ENCODE measurements at places on chromosomes 7 and 10.

GRCh38 chr10:114103284-114103683, 59.6 kb downstream of the ADRB1 start:
- no peak for DNase-seq

GRCh38 chr10:93346694-93347093, 135.4 kb downstream of the MYOF start:
- no peak for DNase-seq

- DNase-seq, result no peak
These were observed 502.8 kb downstream of the GLRX3 start for GRCh38 chr10:130638991-130639390.

DNA sequence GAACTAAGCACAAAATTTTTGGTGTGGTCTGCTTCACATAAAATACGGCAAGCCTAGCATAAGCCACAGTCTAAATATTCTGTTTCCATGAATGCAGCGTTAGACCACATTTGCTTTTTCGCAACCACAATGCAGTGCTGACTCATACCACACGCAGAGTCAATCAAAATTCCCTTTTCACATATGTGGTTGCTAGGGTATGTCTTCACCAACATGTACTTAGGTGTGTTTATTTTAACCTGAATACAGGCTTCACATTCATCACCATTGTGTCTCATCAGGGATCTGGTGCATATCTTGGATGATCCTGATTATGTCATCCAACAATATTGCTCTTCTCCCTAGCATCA, 90.8 kb downstream of the CHN2 start:
- DNase-seq, result peak; percentile 38

DNA sequence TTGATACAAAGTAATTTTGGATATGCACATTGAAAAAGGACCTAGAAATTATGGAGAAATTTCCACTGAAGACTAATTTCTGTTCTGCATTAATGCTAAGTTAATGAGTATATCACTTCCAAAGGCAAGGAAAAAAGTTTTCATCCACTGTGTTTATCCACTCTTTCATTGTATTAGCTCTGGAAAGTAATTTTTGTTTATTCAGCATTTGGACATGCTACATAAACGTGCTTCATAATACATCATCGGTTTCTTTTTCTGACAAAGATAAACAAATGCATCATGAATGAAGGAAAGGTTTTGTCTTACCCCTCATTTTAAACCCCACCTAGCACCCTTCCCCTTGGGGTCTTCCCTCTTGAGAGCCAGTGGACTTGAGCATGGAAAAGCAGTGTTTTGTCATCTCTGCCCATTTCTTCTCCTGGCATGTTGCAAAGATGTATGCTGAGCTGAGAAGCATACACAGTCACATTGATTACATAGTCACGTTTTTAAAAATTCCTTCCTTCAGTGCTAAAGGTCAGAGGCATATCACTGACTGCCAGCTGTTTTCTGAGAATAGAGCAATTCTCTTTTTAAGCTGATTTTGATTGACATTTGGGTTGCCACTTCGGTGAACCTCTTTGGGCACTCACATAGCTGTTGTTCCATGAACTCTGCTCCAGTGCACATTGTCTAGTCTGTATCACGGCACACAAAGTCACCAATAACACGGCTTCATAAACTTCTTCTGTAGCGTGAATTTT, 65.9 kb upstream of the C7orf33 start:
- DNase-seq, result no peak

DNA sequence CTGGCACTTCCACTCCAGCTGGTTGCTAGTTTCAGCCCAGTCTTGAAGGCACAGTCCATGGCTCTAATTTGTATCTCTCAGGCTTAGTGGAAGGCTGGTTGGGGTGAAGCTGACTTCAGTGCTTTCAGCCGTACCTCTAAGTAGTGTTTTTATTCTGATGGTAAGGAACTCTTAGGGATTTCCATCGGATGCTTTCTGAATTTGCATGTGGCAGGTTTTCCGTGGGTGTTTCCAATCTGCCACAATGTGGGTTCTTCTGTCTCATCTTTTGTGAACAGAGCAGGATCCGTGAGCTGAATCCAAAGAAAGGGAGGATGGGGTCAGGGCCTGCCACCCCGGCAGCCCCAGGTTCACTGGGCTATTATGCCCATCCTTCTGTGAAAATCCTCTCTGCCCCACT, 607.9 kb upstream of the MKI67 start:
- no peak for DNase-seq

DNA sequence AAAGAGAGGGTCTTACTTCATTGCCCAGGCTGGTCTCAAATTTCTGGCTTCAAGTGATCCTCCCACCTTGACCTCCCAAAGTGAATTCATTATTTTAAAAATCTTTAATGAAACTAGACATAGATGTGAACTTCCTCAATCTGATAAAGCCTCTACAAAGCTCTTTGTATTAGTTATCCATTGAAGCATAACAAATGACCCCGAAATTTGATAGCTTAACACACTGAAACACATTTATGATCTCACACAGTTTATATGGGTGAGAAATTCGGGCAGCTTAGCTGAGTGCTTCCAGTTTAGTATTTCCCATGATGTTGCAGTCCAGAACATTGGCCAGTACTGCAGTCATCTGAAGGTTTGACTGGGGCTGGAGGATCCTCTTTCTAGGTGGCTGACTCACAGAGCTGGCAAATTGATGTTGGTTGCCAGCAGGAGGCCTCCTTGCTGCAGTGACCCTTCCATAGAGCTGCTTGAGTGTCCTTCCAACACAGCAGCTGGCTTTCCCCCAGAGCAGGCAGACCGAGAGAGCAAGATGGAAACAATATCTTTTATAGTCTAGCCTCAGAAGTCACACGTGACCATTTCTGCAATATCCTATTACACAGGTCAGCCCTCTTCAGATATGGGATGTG, 16.6 kb upstream of the WNT8B start:
- DNase-seq, result no peak

GRCh38 chr7:95471071-95471470, 14.7 kb upstream of the ASB4 start:
- no peak for DNase-seq

DNA sequence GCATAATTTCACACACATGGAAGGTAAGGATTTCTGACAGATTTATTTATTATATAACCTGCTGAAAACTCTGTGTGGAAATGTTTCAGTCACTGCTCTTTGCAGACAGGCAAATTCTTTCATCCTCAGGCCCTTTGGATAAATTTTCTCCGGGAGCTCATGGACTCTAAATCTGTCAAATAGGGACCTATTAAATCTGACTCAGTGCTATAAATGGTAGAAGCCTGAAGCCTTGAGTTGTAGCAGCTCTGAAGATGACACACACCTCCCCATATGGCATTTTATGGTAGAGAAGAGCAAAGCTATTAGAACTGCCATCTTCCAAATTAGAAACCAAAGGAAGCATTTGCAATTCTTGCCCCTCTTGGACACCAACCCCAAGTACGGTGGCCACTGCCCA, 808.7 kb downstream of the XPNPEP1 start:
- no peak for DNase-seq

DNA sequence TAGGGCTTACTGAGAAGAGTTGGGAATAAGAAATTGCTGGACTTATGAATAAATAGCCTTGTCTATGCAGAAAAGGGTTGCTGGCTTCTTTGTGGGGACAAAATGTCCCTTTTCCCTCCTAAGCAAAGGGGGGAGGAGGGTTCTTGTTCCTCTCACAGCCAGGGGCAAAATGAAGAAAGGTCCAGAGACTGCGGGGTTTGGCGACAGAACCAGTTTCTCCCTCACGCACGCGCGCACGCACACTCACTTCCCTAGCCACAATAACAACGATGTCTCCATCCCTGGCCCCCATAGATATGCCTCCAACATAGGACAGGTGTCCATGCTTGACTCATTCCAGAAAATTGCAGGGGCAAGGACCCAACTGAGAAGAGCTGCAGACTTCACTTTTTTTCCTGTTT, 3.3 kb downstream of the ZMIZ1 start:
- DNase-seq, result no peak

DNA sequence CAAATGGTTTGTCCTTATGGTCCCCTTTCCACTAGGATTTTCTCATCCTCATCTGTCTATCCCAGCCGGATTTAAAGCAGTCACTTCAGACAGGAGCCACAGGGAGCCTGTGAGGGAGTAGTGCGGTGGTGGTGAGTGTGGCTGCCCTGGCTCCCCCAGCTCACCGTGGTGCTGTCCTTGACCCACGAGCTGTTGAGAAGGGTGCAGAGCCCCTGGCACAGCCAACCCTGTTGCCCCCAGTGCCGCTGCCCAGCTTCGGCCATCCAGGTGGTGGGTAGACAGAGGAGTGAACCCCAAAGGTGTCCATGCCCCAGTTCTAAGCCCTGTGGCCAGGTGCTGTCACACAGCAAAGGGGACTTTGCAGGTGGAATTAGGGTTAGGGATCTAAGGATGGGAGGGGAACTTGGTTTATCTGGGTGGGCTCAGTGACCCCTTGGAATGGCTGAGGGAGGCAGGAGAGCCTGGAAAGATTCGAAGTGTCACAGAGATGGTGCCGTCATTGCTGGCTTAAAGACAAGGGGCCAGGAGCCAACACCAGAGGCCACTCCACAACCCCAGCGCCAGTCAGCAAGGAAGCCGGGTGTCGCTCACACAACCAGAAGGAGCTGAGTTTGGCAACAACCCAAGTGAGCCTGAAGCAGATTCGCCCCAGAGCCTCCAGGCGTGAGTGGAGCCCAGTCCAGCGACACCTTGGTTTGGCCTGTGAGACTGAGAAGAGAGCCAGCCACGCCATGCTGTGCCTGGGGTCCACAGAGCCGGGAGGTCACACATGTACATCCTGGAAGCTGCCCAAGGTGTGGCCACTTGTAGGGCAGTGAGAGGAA, 142.4 kb downstream of the ADCY1 start:
- no peak for DNase-seq

DNA sequence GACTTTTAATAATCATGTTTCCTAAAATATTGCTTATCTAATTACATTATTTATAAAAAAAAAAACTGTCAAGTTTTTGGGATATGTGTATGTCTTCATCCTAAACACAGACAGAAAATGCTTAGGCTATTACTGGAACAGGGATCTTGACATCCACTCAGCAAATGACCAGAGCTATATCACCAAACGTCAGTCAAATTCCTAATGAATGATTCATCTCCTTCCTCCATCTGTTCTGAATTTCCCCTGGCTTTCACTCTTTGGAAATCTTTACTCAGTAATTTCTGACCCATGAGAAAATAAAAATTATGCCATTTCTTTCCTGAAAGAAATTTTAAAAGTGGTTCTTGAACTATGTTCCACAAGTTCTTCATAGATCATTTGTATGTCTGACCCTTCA, 552.4 kb upstream of the KCND2 start:
- no peak for DNase-seq

DNA sequence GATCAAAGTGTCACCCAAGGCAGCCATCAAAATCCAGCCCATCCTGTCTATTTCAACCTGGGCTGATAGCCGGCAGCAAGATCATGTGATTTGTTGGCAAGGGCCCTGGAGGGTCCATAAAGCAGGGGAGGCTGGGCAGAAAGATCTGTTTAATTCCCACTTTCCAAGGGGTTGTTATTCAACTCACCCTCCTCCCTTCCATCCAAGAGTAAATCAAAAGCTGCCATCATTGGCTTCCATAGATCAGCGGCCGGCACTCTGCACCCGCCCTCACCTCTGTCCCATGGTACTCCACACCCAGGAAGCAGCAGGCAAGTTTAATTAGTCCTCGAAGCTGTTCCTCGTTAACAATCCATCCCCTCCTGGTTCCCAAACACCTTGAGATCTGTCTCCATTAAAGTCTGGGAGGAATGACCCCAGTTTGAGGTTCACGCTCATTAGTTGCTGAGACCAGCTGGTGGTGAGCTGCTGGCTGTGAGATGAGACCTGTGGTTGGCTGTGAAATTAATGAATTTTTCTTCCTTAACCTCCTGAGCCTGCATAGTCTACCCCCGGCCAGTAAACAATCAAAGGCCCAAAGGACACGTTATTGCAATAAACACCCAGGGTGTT, 120.6 kb upstream of the CHST15 start:
- no peak for DNase-seq

- DNase-seq, result no peak
These were observed 129.2 kb downstream of the GRK5 start for GRCh38 chr10:119336599-119336998.

Data from activated CD8-positive, alpha-beta memory T cell treated with anti-CD3 and anti-CD28 coated beads for 48 hours (primary cell).